ENCODE measurements at places on chromosomes 4 and X.

DNA sequence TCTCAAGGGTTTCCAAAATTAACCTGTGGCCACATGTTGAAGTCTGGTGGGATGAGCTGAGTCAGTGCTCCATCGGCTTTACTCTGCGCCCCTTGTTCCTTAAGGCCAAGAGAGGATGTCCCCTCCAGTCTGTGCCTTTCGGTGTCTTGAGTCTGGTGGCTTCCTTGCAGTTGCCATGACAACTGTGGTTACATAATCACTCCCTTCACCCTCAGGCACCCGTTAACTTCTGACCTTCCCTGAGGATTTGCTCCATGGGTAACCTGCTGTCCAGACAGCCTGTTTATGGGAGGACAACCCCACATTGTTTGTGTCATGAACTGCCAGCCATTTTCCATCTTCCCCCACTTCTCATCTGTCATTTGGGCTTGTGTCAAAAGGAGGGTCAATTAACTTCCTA is 401.1 kb upstream of the LCORL start:
- DNase-seq: no peak

GRCh38 chr4:27066591-27066990 is 205.9 kb downstream of the STIM2 start:
- DNase-seq: no peak

DNA sequence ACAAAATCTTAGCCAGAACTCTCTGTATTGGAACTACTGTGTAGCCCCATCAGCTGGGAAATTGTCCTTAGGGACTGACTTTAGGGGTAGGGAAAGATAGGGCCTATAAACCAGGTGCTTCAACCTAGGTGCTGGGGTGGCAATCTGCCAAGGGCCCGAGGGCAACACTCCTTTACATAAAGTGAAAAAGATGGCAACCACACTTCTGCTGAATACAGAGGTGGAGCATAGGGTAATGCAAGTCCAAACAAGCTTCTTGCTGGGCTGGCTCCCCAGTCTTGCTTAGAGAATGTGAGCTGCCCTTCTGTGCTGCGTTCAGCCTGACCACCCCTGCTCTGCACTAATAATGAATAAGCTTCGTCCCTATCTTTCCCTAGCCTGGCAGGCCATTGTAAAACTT is 9.8 kb downstream of the ZBTB33 start:
- DNase-seq: no peak

- no peak for DNase-seq
These were observed 289.7 kb upstream of the LDB2 start for GRCh38 chr4:17188125-17188524.

DNA sequence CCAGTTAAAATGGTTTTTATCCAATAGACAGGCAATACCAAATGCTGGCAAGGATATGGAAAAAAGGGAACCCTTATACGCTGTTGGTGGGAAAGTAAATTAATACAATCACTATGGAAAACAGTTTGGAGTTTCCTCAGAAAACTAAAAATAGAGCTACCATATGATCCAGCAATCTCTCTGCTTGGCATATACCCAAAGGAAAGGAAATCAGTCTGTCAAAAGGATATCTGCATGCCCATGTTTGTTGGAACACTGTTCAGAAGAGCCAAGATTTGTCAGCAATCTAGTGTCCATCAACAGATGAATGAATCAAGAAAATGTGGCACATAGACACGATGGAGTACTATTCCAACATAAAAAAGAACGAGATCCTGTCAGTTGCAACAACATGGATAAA is 91.0 kb upstream of the SH3RF1 start:
- DNase-seq: no peak

DNA sequence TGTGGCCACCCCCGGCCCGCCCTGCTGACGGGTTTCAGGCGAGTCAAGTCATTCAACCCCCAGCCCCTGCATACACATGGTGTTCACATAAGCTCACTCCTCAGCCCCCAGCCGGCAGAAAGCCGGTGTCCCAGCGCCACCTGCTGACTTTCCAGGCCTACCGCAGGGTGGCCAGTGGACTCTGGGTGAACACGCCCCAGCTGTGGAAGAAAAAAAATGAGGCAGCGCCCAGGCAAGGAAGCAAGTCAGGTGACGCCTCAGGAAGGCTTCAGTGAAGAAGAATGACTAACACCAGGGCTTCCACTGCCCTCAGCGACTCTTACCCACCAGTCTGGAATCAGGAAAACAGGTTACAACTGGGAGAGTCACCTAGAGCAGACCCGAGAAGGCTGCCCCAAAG is 15.8 kb downstream of the BCAP31 start:
- DNase-seq: no peak

GRCh38 chrX:110847334-110847733 is 51.7 kb upstream of the CHRDL1 start:
- peak; percentile 4 for DNase-seq

DNA sequence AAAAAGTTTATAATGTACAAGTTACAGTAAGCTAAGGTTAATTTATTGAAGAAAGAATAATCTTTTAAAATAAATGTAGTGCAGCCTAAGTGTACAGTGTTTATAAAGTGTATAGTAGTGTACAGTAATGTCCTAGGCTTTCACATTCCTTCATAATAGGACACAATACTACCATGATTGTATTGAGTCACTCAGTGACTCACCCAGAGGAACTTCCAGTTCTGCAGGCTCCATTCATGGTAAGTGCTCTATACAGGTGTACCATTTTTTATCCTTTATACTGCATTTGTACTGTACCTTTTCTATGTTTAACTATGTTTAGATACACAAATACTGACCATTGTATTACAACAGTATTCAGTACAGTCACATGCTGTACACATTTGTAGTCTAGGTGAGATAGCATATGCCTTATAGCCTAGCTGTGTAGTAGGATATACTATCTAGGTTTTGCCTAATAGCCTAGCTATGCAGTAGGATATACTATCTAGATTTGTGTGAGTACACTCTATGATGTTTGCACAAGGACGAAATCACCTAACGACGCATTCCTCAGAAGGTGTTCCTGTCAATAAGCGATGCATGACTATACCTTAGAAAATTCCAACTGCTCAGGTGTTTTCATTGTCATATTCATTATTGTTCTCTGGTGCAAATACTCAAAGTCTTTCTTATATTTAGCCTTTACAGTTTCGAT is 5.5 kb upstream of the TMEM255A start:
- no peak for DNase-seq

DNA sequence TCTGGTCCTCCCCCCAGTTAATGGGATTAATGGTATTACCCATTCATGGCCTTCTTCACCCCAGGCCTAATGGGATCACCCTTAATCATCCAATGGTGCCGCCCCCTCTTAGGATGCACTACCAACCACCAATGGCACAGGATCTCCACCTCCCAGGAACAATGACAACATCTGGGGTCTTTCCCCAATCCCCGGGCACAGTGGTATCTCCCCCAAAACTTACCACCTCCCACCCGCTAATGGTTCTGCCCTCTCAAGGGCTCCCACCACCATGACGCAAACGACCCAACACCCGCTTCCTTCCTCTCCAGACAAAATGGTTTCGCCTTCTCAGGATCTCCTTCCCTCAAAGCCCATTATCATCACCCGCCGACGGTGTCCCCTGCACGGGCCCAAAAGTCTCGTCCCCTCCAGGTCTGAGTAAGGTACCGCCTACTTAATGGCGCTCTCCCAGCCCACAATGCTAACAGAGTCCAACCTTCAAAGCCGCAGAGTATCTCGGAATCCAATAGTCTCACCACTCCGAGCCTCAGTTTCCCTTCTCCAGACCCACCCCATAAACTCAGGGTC is 458 bp downstream of the GRIPAP1 start:
- peak; percentile 30 for DNase-seq

GRCh38 chrX:123464709-123465108 is 268.1 kb downstream of the THOC2 start:
- DNase-seq: no peak

DNA sequence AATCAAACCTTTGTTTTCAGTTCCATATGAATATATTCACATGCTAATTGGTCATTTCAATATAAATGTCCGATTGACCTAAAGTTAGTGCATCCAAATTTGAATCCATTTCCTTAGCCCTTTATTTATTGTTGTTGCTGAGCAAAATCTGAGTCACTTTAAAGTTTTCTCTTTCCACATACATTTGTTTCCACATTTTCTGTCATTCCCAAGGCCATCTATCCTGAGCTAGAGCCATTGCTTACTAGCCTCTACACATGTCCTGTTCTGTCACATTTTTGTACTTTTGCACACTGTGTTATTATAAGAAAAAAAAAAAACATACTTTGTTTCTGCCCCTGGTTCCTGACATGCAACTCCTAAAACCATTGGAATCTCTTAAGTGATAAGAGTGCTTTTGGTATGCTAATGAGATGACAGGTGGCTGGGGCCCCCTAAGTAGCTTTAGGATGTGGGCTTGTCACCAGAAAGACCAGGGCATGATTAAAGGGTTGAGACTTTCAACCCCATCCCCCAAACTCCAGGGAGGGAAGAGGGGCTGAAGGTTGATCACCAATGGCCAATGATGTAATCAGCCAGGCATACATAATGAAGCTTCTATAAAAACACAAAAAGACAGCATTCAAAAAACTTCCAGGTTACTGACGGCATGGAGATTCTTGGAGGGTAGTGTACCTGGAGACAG is 353.3 kb upstream of the MAGEB16 start:
- DNase-seq: no peak

- DNase-seq: no peak
These were observed 87.5 kb upstream of the RBPJ start for GRCh38 chr4:26233350-26233749.

- no peak for DNase-seq
These were observed 197.2 kb downstream of the GPM6A start for GRCh38 chr4:175614890-175615289.

GRCh38 chr4:170529748-170530722 is 440.3 kb upstream of the AADAT start:
- no peak for DNase-seq

- DNase-seq: no peak
These were observed 165.1 kb upstream of the TRPC5 start for GRCh38 chrX:112247714-112248113.

GRCh38 chr4:96063639-96064038 is 223.7 kb downstream of the PDHA2 start:
- no peak for DNase-seq

- peak; percentile 21 for DNase-seq
These were observed 595 bp downstream of the MBNL3 start for GRCh38 chrX:132488180-132488705.

DNA sequence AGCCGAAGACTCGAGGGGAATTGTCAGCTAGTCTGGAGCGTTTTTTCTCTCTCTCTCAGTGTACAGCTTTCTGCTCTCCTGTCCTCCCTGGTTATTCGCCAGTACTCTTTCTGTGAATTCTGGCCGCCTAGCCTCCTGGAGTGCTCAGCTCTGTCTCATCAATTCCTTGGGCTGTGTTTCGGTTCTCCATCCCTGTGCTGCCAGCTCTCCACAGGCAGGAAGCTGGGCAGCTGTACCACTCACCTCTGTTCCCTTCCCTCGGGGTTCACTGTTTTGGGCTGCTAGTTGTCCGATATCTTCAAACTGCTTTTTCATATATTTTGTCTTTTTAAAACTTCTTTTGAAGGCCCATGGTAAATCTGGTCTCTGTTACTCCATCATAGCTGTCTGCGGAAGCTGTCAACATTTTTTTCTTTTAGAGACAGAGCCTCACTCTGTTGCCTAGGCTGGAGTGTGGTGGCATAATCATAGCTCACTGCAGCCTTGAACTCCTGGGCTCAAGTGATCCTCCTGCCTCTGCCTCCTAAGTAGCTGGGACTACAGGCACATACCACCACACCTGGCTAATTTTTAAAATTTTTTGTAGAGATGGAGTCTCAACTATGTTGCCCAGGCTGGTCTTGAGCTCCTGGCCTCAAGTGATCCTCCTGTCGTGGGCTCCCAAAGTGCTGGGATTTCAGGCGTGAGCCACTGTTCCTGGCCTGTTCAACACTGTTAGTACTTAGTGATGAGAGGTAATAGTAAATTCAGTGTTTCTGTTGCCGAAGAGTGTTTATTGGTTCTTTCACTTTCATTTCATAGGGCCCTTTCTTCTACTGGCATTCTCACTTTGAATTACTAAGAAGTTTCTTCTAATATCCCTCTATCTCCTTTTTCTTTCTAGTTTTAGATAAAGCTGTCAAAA is 18.6 kb downstream of the ZCCHC4 start:
- no peak for DNase-seq

GRCh38 chrX:99901091-99901490 is 509.0 kb downstream of the PCDH19 start:
- DNase-seq: no peak

GRCh38 chr4:21046141-21046540 is 345.9 kb downstream of the PACRGL start:
- DNase-seq: no peak

GRCh38 chr4:147325571-147325981 is 155.3 kb upstream of the EDNRA start:
- DNase-seq: no peak

GRCh38 chr4:86939729-86940575 is 5.1 kb downstream of the AFF1 start:
- DNase-seq: peak; percentile 67

DNA sequence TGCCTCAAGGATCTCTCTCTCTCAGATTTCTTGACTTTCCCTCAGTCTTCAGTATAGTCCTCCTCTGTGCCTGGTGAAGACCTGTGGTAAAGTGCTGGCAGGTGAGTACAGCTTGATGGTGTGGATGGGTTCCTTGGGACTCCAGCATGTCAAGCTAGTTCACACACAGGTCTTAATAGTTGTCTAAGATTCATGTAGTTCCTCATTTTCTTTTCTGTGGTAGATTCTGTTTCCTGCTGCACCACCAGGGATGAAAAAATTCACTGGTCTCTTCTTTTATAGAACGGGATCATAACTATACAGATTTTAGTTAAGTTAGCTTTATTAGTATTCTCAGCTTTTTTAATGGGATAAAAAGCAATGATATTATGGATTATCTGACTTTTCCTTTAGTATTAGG is 32.5 kb upstream of the PAQR3 start:
- no peak for DNase-seq

DNA sequence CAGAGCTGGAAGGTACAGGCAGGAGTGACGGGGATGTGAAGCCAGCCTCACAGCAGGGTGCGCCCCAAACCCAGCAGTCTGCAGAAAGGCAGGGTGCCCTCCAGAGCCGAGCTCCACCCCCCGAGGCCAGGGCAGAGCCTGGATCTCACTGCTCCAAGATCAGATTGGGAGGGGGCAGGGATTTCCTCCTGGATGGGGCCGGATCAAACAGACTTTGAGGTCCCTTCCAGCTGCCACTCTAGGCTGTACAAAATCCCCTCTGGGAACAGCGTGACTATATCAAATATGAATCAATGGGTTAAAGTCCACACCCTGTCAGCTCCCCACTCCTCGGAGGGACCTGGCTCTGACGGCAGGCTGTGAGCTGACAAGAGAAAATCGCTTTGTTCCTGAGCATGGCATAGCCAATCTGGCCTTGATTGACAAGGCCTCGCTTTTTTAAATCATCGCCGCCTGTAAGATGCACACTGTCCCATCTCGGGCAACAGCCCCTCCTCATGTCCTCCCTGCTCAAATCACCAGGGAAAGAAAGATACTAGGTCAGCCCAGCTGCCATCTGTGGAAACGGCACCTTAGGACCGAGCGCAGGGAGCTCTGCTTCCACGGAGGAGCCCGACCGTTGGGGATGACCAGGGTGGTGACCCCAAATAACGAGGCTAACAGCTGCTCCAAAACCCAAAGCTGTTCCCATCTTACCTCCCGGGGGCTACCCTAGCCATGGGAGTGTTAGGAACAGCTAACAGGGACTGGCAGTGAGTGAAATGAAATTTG is 39.9 kb downstream of the PSAPL1 start:
- DNase-seq: no peak

Measured in memory B cell (primary cell).